Esophagus mucosa (tissue), 1 donor: ENCODE measurements at places on chromosomes 11 and 22. TPM values are rescaled to one million over a fixed set of nuclear protein-coding genes. Genes with fewer than 3 reads are reported as not detected.

The DGAT2 gene
- total RNA-seq = 12.4 TPM

The HSCB gene
- total RNA-seq = 10.9 TPM

The TBX1 gene
- total RNA-seq = 1.1 TPM

The OR8D4 gene
- not detected for total RNA-seq

The ZDHHC24 gene
- total RNA-seq = 6.8 TPM

The SERPING1 gene
- total RNA-seq = 16.7 TPM

The PAMR1 gene
- total RNA-seq = 0.36 TPM

The THY1 gene
- 3.6 TPM for total RNA-seq
